ENCODE measurements at places on chromosomes 3 and 15.

GRCh38 chr3:37991109-37991508 is 523 bp downstream of the VILL start:
- no peak for DNase-seq

- no peak for DNase-seq
Observed at GRCh38 chr3:45946307-45946706, 3.0 kb downstream of the CXCR6 start.

GRCh38 chr15:28974142-28974541 is 88.4 kb downstream of the APBA2 start:
- no peak for DNase-seq

DNA sequence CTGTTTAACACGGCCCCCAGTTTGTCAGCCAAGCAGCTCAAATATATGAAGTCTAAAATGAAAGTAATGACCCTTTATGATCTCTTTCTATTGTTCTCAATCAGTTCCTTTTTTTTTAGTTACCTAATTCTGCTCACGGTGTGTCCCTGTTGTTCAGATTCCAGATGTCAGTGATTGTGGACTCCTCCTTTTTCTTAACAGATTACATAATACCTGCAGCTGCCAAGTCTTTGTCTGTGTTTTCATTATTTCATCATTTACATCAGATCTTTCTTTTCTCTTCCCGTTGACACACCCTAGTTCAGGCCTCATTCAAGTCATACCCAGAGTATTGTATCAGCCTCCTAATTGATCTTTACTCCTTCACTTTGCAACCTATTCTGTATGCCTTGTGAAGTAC is 56.1 kb upstream of the SKIL start:
- DNase-seq: no peak

GRCh38 chr3:193344486-193344885 is 34.1 kb downstream of the ATP13A5 start:
- DNase-seq: no peak

DNA sequence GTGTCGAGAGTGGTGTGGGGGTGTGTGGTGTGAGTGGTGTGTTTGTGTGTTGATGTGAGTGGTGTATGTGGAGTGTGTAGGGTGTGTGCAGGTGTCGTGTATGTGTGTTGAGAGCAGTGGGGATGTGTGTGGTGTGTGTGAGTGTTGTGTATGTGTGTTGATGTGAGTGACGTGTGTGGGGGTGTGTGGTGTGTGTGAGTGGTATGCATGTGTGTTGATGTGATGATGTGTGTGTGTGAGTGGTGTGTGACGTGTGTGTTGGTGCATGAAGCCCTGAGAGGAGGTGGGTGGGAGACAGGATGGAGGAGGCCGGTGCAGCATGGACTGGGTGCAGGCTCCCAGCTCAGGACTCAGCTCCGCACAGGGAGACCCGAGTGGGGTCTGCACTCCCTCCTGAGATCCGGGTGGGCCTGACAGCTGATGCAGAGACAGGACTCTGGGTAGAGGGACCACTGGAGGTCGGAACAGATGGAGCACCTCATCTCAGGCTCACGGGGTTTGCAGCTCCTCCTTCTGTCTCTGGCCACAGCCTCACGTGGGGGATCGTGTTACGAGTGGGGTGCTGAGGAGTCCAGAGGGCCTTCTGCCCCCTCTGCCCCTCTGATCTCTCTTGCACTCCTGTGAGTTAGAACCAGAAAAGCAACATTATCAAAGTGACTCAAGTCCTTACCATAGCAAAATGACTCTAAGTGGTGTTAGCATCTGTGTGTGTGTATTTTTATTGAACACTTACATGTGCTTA is 41.3 kb downstream of the ARNT2 start:
- no peak for DNase-seq

DNA sequence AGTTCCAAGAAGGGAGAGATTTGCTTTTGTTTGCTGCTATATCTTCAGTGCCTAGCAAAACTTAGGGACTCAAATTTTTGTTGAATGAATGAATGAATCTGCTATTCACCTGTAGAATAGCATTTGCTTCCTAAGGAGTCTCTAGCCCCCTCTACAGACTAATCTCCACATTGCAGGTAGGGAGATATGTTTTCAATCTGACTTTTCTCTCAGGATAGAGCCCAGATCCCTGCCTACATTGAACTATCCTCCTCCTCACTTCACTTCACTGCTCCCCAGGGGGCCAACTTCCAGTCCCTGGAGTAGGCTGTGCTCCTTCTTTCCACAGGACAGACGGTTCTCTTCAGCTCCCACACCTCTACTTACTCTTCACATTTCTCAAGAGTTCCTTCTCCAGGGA is 81.9 kb upstream of the PTX3 start:
- no peak for DNase-seq

GRCh38 chr3:196007744-196008335 is 74.0 kb downstream of the TFRC start:
- no peak for DNase-seq

DNA sequence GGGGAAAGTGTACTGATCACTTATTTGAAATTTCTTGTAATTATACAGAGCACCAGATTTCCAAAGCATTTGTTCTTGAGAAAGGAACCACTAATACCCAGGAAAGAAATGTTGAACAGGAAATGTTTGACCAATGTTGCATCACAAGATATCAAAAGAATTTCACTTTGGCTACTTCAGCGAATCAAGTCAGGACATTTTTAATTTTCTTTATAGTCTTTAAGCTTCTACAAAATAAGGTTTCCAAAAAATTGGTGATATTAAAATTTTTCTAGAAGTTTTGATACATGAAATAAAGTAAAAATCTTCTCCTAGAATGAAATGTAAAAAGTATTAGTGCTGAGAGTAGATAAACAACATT is 421.9 kb downstream of the MECOM start:
- no peak for DNase-seq

DNA sequence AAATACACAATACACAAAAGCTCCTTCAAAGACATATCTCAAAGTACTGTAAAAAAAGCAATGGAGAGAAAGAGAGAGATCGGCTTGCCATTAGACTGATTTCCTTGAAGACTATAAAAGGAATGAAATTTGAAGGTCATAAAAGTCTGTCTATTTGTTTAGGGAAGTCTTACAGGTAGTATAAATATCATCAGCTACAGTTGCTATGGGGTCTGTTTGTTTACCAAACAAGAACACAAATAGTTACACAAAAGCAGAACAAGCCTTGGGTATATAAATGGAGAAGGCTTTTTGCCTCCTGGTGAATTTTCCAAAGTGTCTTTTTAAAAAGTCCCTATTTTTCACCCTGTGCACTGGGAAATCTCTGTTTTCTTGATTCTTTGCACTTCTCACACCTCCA is 552.3 kb downstream of the FOXP1 start:
- no peak for DNase-seq

DNA sequence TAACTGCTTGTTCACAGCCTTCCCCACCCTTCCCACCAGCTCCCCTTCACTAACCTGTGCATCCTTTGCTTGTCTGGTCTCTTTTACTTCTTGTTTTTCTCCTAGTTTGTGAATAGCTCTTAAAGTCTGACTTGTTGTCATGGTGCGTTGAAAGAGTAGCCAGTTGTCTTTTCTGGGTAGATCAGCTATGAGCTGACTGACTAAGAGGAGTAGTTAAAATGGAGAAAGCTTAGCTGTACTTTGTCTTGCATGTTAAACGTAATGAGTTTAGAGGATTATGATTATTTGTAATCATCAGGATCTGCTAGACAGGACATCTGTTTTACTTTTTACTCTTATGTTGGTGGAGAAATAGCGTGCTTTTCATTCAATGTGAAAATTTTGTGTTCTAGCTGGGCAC is 35.9 kb downstream of the ATP2C1 start:
- DNase-seq: no peak

GRCh38 chr3:145760036-145760435 is 400.9 kb downstream of the PLOD2 start:
- no peak for DNase-seq

GRCh38 chr3:36405190-36405589 is 24.9 kb downstream of the STAC start:
- no peak for DNase-seq

GRCh38 chr3:12372741-12373280 is 83.9 kb downstream of the PPARG start:
- DNase-seq: no peak

GRCh38 chr3:46994801-46995731 is 15.6 kb downstream of the NBEAL2 start:
- no peak for DNase-seq

DNA sequence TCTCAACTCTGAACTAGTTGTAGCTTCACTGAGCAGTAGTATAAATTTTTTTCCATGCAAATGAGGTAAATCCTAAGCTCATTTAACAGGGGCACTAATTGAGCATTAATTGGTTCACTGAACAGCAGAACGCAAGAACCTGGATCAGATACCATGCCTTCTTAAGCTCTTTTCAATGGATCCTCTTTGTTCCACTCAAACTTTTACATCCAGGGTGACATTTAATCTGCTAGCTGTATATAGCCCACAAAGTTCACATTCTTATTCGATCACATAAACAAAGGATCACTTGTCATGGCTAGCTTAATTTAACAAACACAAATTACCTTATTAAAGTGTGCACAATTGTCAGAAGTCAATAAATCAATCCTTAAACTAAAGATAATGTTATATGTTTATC is 281.6 kb downstream of the CNTN6 start:
- DNase-seq: no peak

- DNase-seq: no peak
Observed at GRCh38 chr15:41487381-41487780, 6.3 kb upstream of the ITPKA start.

DNA sequence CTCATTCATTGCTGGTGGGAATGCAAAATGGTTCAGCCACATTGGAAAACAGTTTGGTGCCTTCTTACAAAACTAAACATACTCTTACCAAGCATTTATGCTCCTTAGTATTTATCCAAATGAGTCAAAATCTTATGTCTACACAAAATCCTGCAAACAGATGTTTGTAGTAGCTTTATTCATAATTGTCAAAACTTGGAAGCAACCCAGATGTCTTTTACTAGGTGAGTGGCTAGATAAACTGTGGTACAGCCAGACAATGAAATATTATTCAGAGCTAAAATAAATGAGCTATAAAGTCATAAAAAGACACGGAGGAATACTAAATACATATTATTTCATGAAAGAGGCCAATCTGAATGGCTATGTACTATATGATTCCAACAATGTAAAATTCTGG is 709.5 kb downstream of the NSUN3 start:
- no peak for DNase-seq

DNA sequence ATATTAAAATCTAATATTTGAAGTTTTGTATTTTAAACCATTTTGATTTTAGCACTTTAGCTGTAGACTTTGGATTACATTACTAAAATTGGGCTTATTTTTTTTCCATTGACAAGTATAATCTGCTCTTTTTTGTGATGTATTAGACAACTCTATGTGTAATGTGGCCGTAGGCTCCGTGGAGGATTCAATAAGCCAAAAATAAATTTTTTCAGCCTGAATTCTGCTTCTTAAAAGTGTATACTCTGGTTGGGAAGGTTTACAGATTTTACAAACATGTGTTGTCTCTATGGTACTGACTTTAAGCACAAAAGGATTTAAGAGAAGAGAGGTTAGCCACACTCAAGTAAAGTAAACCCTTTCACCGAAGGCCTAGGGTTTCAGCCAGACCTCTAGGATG is 110.8 kb downstream of the PLCL2 start:
- DNase-seq: no peak
